Foreskin melanocyte (primary cell): ENCODE measurements at places on chromosomes 12 and 14.

GRCh38 chr14:28772613-28773012 lies 6.0 kb downstream of the FOXG1 start:
- DNase-seq = no peak

GRCh38 chr14:81200054-81200453 lies 20.7 kb downstream of the GTF2A1 start:
- no peak for DNase-seq

GRCh38 chr12:4535092-4535491 lies 3.6 kb upstream of the RAD51AP1 start:
- no peak for DNase-seq

- DNase-seq = no peak
Observed at GRCh38 chr14:86086962-86087361, 557.0 kb downstream of the FLRT2 start.

GRCh38 chr12:5066251-5066650 lies 22.6 kb downstream of the KCNA5 start:
- DNase-seq = no peak

- DNase-seq = no peak
Observed at GRCh38 chr14:22178333-22178839, 410.6 kb downstream of the DAD1 start.

- DNase-seq = no peak
Observed at GRCh38 chr12:106600503-106600902, 17.7 kb downstream of the RFX4 start.

DNA sequence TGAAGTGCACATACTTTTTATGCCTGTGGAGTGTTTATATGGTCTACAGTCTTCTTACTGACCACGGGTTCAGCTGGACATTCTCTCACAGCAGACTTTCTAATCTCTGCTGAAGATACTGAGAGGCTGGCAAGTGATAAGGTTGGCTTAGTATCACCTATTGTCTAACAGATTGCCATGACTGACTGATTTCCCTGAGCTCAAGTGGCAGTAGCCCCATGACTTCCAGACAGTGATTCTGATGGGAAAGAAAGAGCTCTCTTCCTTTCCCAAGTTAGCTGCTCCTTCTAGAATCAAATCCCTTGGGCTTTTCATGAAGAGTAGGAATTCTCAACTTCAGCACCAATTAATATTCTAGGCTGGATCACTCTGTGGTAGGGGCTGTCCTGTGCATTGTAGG lies 141.4 kb downstream of the ANO4 start:
- no peak for DNase-seq

DNA sequence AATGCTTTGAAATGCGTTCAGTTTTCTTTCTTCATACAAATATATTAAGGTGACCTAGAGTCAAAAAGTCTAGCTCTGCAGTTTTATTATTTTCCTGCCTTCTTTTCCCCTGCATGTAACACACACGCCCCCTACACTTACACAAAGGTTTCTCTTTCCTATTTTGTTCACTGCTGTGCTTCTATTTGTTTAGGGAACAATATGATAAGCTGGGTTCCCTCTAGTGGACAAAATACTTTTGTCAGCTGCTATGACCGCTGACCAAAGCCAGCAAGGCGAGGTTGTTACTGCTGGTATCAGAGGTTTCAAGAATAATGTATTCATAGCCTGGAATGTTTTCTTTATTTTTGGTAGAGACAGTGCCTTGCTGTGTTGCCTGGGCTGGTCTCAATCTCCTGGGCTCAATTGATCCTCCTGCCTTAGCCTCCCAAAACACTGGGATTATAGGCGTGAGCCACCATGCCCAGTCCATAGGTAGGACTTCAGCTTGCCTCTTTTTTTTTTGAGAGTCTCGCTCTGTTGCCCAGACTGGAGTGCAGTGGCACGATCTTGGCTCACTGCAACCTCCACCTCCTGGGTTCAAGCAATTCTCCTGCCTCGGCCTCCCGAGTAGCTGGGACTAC lies 33.4 kb downstream of the FNTB start:
- DNase-seq = peak; percentile 85

DNA sequence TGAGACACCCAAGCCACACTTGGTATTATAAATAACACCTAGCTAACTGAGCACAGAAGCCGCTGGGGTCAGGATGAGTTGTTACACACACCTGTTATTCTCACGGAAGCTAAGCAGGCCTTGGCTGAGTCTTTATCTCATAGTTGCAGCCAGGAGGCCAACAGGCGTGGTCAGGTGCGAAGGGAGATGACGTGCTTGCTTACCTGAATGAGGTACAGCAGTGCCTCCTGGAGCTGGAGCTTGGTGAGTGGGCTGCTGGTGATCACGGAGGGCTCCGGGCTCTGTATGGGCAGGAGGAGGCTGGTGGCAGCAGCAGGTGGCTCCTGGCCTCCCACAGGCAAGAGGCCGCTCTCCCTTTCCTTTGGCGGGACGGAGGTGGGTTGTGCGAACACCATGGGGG lies 30.4 kb upstream of the CACNA2D4 start:
- DNase-seq = no peak

DNA sequence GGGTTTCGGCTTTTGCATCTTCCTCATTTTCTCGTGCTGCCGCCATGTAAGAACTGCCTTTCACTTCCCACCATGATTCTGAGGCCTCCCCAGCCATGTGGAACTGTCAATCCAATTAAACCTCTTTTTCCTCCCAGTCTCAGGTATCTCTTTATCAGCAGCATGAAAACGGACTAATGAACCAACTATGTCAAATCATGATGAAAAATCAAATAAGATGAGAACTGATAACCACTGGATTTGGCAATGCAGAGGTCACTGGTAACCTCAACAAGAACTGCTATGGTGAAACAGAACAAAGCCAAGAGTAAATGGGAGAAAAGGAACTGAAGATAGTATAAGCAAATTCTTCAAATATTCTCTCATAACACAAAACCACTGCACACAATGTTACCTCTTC lies 6.0 kb downstream of the EML5 start:
- DNase-seq = no peak

DNA sequence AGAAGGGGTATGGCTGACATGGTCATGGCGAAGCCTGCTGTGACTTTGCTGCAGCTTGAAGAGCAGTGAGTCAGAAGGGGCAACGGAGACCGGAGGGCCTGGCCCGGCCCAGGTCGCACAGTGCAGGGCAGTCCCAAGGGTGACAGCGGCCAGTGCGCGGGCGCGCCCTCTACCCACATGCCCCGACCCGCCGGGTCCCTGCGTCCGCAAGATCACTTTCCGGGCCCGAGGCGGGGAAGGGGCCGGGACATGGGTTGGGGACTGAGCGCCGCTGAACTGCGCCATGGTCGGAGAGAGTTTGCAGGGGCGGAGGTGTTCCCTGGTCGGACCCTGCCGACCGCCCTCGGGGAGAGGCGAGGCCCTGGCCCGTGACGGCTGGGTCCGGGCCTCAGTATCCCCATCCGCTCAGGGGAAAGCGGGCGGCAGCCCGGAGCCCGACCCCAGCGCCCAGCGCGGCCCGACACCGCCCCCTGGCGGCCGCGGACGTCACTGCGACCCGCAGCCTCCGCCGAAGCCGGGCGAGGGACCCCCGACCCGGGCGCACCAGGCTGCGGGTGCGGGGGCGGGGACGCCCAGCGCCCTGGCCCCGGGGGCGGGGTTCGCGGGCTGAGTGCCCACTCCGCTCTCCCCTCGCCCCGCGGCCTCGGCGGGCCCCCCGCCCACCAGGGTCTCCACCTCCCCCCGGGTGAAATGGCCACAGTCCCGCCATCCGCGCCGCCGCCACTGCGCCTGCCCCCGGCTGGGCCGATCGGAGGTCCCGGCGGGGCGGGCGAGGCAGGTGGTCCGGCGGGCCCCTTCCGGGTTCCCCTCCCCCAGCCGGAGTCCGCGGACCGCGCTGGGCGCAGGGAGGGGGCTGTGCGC lies 7.2 kb upstream of the ANKRD9 start:
- peak; percentile 26 for DNase-seq

GRCh38 chr14:59897757-59898383 lies 22.1 kb upstream of the LRRC9 start:
- DNase-seq = no peak

DNA sequence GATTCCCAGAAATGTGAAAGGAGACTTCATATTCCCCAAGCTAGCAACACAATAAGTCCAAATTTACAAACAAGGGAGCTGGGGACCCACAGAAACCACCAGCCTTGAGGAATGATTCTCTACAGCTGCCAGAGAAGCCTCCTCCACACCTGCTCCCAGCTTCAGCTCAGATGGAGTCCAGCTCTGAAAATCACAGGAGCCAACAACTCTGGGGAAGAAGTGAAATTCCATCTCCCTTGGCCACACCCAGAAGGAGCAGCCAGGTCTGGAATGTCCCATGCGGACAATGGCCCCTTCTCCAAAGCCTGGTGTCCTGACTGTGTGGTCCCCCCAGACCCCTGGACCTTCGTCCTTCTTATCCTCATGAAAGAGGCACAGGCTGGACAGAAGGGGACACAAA lies 45.4 kb downstream of the SYNE3 start:
- no peak for DNase-seq
